ENCODE measurements at places on chromosomes 11 and 22.

- DNase-seq, result no peak
Measured at GRCh38 chr22:40040927-40041326, 46.2 kb downstream of the FAM83F start.

GRCh38 chr11:9616042-9616675 lies 42.7 kb downstream of the WEE1 start:
- DNase-seq, result no peak

DNA sequence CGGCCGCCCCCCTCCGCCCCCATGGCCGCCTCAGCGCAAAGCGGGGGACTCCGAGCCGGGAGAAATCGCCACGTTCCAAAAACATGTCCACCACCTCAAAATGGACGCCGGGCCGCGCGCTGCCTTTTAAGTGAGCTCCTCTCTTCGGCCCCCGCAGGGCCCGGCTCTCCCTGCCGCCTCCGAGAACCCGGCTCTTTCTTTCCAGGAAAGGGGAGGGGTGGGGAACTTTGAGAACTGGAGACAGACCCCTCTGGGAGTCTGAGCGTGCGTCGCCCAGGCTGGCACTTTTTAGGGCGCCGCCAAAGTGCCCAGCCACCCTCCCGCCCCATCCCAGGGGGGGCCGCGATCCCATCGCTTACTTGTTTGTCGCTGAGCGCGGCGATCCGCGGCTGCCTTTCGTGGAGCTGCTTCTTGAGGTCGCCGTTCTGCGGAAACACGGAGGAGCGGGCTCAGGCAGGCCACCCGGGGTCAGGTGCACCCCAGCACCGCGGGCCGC lies 1.6 kb downstream of the PHF21B start:
- no peak for DNase-seq

DNA sequence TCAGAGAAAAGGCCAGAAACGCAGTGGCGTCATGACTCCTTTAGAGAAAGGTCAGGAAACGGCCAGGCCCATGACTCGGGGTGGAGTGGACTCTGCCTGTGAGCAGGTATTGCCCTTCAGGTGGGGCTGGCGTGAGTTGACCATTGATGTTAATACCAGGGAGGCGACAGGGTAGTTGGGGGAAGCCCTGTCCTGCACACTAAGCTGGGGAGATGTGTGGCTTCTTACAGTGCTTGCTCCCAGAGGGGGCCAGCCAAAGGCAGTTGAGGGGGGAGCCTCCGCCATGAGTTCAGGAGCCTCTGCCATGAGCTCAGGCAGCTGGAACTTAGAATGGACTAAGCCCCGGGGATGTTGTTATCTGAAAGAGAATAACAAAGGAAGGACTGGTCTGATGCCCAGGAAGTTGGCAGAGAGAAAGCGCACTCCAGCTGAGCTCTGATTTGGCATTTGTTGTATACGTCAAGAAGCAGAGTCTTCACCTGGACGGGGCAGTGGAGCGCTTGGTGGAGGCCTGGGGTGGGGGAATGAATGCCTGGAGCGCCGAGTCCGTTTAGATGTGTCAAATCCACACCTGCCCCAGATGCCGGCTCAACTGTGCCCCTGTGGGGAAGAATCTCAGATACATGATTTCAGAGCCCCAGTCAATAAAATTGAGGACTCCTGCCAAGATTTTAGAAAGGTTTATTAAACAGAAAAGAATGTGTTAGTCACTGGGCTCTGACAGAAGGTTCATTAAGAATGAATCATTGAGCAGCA lies 222.5 kb downstream of the TBC1D22A start:
- DNase-seq, result no peak

GRCh38 chr22:49749885-49750510 lies 77.7 kb downstream of the BRD1 start:
- DNase-seq, result no peak

DNA sequence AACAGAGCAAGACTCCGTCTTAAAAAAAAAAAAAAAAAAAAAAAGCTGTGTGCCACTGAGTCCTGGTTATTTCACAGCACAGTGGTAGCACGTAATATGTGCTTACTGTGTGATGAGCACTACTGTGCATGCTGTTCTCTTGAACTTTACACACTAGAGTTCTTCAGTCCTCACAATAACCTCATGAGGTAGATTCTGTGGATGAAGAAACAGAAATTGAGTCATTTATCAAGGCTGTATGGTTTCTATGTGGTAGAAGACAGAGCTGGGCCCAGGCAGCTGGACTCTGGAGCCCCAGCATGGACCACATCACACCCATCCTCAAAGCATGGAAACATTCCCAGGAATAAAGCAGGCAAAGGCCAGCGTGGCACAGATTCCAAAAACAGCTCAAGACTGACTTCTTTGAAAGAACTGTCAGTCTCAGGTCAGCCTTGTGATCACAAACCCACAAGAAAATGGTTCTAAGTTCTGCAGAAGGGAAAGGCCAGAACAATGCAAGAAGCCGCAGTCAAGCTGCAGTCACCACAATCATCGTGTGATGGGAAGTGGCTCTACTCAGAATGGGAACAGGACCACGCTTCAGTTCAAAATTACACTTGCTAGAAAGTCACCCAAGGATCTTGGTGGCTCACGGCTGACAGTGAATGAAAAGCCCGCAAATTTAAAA lies 49.5 kb downstream of the MICAL3 start:
- no peak for DNase-seq

GRCh38 chr22:50146439-50147238 lies 23.9 kb upstream of the PANX2 start:
- DNase-seq, result peak; percentile 11

GRCh38 chr11:128568166-128568778 lies 19.1 kb downstream of the ETS1 start:
- DNase-seq, result no peak

GRCh38 chr22:37639771-37640590 lies 512 bp downstream of the SH3BP1 start:
- peak; percentile 41 for DNase-seq

GRCh38 chr11:110079726-110080125 lies 13.5 kb upstream of the ZC3H12C start:
- no peak for DNase-seq

- DNase-seq, result no peak
Measured at GRCh38 chr11:61881397-61881796, 9.9 kb downstream of the FADS3 start.

- DNase-seq, result no peak
Measured at GRCh38 chr11:113184498-113184897, 129.9 kb upstream of the TTC12 start.

GRCh38 chr11:120019191-120019590 lies 118.7 kb downstream of the TRIM29 start:
- DNase-seq, result no peak

- no peak for DNase-seq
Measured at GRCh38 chr11:63243533-63243932, at the start of gene SLC22A25. Gene SLC22A25 (minus strand): TSS chr11:63243599. CDS start chr11:63229652, 13,947 bp downstream.

DNA sequence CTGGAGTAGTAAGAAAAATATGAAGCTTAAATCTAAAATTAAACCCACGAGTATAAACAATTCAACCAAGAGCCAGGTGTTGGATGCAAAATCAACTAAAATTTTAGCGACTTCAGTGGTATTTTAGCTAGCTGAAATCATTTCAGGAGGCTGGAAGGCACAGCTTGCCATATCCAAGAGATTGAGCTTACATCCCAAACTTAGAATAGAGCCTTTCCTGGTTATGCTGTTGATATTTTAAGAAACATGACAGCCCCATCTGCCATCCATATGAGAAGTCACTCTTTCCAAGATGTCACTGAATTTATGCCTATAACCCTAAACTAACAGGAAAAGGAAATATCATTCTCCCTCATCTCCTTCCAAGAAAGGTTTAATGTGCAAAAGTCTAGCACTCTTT lies 334.0 kb downstream of the KCNA4 start:
- DNase-seq, result no peak

GRCh38 chr11:114562166-114562916 lies 2.7 kb upstream of the NXPE1 start:
- no peak for DNase-seq

- DNase-seq, result no peak
Measured at GRCh38 chr11:91921974-91922373, 302.6 kb upstream of the FAT3 start.

DNA sequence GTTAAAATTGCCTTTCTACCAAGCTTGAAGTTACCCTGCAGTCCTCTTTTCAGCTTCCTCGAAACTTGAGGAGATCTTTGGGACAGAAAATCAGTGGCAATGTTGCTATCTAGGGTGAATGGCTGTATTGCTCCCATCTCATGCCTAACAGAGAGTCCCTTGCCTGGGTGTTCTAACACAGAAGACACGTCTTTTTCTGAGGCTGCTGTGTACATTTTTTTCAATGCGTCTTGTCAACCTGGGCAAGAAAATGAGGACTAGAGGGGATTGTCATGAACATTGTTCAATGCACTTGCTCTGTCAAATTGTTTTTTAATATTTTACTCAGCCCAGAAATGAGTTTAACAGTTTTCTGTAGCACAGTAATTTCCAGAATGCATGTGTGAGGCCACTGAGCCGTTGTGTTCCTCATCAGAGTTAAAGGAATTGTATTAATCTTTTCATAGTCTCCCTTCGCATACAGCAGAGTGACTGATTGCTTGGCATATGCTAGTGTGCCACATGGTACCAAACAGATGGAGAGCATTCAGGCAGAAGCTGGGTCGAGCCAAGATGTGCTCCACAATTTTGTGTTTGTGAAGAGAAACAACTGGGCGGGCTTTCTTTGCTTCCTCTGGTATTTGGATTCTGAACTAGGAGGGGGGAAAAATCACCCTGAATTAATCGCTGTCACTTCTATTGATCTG lies 86.0 kb downstream of the CASP12 start:
- DNase-seq, result no peak

GRCh38 chr11:69234740-69235710 lies 58.9 kb upstream of the MYEOV start:
- no peak for DNase-seq

DNA sequence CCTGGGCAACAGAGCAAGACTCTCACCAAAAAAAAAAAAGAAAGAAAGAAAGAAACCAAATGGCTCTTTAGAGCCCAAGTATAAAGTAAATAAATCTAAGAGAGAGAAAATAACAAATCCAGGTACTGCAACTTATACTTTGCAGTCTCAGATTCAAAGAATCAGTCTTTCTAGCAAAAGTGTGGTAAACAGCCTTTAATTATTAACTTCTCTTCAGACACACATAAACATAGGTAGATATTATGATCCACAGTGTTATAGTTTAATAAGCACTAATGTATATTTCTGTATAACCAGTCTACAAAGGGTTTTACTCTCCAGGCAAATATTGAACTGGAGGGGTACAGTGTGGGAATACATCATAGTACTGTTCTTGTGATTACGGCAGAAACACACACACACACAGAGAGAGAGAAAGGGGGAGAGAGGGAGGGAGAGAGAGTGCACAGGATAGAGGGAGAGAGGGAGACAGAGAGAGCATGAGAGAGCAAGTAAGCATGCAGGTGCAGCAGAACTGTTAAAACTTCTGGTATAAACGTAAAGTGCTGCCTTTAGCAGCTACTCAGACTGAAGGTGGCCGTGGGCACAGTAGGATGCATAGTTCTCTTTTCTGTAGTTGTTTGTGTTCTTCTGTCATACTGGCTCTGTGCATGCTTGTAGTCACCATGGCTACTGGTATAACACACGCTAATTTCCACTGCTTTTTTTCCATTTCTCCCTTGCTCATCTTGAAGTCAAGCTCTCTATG lies 32.3 kb downstream of the MTMR2 start:
- DNase-seq, result no peak

- peak; percentile 64 for DNase-seq
Measured at GRCh38 chr11:6705905-6706535, 22.9 kb upstream of the MRPL17 start.

DNA sequence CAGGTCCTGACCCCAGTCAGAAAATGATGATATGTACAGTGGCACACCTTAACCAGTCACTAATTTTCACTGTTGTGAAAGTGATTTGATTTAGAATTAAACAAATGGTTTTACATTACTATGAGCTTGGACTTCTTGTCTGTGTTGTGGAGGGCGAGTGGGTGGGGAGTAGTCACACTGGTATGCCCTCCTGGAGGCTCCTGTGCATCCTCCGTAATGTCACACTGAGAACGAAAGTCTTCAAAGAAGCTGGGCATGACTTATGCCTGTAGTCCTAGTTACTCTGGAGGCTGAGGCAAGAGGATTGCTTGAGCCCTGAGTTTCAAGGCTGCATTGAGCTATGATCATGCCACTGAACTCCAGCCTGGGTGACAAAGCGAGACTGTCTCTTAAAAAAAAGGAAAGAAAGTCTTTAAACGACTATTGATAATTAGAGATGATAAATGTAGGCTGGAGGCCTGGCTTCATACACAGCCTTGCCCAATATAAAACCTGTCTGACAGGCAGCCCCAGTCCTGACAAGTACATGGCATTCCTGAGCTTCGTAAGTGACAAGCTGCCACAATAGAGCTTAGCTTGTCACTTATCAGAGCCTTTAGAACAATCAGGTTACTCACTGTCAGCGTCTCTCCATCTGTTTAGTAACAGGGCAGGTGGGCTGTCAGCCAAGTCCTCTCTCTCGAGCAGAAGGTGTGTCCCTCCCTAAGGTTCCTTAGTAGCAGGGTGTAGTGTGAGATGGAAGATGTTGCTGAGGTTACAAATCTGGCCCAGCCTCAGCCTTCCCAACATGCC lies 5.0 kb upstream of the LIMK2 start:
- no peak for DNase-seq

GRCh38 chr11:66275396-66275795 lies 2.6 kb upstream of the CNIH2 start:
- no peak for DNase-seq

GRCh38 chr11:92692826-92693546 lies 276.5 kb upstream of the MTNR1B start:
- DNase-seq, result no peak

DNA sequence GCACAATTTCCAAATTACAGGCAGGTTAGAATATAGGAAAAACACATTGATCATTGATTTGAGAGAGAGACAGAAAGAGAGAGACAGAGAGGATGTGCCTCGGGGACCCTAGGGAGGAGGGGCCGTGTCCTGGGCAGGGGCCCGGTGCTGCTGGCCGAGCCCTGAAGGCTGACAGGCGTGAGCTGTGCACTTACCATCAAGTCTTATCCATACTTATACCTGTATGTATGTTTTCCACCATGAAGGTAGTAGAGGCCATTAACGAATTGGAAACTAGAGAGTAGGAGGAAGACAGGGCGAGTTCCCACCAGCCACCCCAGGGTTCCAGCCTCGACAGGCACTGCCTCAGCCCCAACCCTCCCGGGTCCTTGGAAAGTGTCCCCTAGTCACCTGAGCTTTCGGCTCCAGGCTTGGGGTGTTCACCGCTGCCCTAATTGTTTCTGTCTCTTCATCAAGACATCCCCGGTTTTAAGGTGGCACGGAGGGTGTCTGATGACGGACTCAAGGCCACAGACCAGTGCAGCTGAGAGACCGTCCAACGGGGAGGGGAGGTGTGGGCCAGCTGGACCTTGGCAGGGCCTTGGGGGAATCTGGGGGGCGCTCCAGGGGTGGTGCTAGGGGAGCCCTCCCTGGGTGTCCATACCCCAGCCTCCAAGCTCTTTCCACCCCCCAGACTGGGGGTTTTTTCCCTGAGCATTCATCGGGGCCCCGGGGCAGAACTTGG lies 431.3 kb downstream of the TBC1D22A start:
- DNase-seq, result no peak

DNA sequence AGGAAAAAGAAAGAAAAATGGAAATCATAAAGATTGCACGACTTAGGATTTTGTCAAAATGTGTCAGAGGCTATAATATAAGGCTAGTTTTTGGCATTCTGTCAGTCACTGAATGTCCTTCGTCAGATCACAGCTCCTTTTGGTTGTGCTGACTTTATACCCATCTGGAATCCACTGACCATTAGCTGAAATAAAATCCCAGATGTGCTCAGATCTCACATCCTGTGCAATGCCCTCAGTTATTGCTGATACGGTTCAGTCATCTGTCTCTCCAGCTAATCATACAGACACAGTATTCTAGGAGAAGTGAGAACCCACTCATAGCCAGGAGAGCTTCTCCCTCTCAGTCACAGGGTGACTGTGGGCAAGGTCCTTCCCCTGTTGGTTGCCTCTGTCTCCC lies 11.5 kb downstream of the CD44 start:
- DNase-seq, result peak; percentile 1
